A549 treated with RU486 at 1 μM for 4 hours (cell line): ENCODE measurements at places on chromosomes 4 and X. TPM values are rescaled to one million over a fixed set of nuclear protein-coding genes. Genes with fewer than 3 reads are reported as not detected.

The CENPI gene
- 6.3 to 13.3 TPM (median 12.2 TPM) in 5 replicates for total RNA-seq

The LRCH2 gene
- 0.02 TPM in 1 of 5 replicates, not detected in the others for total RNA-seq

The VCX3A gene
- total RNA-seq: not detected in 5 replicates

The TECRL gene
- not detected in 5 replicates for total RNA-seq

The FSTL5 gene
- total RNA-seq: 0.06 TPM in 1 of 5 replicates, not detected in the others

The LAGE3 gene
- total RNA-seq: 48.7 to 73.2 TPM (median 69.0 TPM) in 5 replicates

The PTCHD1 gene
- total RNA-seq: 0.01 to 0.05 TPM in 2 of 5 replicates, not detected in the others

The CCKAR gene
- not detected in 5 replicates for total RNA-seq

The GAGE2A gene
- total RNA-seq: not detected in 5 replicates

The FGF5 gene
- 0.06 to 0.74 TPM (median 0.34 TPM) in 5 replicates for total RNA-seq
